ENCODE measurements at places on chromosomes 11 and 22.

DNA sequence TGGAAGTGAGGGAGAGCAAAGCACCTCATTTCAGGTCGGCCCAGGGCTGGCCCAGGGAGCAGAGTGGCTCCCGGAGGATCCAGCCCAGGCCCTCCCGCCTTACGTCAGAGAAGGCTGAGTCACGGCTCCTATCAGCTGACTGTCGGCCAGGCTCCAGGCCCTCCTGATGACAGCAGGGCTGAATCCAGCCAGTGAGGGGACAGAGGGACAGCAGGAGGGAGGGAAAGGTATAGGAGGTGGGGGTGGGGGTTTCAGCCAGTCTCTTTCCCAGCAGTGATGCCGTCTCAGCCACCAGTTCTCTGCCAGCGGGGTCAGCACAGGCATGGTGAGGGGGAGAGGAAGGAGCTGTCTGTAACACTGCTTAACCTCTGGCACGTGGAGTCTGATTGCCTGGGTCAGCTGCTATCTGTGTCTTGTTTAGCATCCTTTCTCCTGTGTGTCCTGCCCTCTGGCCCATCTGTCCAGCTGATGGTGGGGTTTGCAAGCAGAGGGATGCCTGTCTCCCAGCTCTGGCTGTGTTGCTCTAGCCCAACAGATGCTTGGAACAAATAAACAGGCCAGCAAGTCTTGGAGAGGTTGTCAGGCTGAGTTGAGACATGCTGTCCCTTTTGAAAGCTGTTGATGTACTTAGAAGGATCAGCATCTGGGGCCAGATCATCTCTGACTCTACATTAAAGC is 74.0 kb downstream of the ADAMTS15 start:
- no peak for DNase-seq

DNA sequence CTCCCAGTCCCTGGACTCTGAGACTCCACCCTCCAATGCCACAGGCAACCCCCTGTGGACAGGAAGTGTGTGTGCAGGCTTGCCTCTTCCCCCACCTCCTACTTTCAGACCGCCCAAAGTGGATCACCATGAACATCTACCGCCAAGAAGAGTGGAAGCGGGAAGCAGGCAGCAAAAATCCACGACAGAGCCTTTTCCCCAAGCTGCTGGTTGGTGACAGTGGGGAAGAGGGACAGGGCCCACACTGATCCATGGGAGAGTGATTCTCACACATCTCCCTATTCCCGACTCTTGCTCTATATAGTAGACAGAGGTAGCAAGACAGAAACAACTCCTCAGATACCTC is 53.4 kb upstream of the SPATA19 start:
- no peak for DNase-seq

- DNase-seq, result no peak
Measured at GRCh38 chr11:93603225-93604007, 58.1 kb upstream of the CEP295 start.

GRCh38 chr11:5815534-5815933 is 6.8 kb downstream of the OR52N2 start:
- no peak for DNase-seq

DNA sequence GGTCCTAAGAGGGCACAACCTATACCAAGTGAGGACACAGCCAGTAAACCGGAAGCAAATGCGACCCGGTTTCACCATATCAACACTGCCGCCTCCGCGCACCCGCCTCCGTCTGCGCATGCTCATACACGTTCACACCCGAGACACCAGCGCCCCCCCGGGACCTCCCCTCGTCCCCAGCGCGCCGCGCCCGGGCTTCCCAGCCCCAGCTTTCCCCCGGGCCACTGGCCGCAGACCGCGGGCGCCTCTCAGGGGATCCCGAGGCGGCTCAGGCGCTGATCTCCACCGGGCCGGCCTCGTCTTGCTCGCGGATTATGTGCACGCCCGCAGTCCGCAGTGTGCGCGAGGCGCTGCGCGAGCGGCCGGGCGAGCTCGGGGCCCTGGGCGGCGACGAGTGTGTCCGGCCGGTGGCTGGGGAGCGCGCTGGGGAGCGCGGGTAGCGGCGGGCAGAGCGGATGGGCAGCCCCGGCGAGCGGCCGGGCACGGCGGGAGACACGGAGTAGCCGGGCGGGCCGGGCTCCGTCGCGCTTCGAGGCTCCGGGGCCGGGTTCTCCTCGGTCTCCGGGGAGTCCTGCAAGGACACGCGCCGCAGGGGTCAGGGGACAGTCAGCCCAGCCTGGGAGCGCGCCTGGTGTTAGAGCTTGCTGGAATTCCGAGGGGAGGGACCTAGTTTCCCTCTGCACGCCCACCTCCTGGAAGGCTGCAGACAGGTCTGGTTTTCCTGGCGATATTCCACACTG is 2.0 kb downstream of the HEPN1 start:
- no peak for DNase-seq

DNA sequence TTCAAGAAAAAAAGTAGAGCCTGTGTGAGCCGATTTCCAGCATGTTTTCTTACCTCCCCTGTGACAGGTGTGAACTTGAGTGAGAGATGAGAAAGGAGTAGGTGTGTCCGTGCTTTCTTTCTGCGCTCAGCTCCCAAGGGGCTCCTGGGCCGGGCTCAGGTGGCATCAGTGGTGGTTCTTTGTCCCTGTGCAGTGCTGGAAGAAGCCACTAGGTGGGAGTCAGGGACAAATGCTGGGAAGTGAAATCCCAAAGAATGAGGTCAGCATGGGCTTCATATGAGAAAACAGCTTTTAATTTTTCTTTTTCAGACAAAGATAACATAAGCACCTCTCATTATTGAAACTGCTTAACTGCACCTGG is 57.8 kb downstream of the PPFIBP2 start:
- DNase-seq, result peak; percentile 46

GRCh38 chr22:37910890-37911672 is 5.0 kb downstream of the MICALL1 start:
- DNase-seq, result no peak

DNA sequence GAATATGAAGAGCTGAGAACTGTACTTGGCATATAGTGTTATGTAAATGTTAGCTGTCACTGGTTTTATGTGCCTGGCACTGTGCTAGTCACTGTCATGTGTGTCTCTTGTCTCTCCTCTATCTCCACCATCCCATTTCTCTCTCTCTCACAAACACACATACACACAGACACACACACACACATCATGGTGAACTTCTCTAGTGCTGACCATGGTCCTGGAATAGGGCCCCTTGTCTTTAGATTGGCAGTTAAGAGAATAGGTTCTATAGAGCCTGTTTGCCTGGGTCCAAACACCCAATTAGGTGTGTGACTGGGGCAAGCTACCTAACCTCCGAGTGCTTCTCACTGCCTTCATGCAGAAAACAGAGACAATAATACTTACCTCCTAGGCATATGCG is 109.7 kb upstream of the NARS2 start:
- DNase-seq, result no peak

DNA sequence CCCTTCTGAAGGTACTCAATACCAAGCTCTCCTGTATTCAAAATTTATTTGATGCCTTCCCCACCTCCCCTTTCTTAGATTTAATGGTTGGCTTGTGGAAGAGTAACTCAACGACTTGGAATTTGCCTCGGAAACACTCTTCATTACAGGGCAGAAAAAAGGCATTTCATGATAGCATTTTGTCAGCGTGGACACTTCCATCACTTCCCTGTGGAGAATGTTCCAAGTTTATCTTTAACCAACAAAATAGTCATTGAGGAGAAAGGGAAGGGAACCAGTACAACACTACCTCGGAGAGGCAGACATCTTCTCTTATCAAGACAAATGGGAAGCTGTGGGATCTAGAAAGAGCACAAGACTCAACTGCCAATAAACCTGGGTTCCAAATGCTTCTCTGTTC is 177.2 kb upstream of the MTMR2 start:
- DNase-seq, result no peak

GRCh38 chr11:106311531-106312230 is 234.2 kb downstream of the AASDHPPT start:
- no peak for DNase-seq

DNA sequence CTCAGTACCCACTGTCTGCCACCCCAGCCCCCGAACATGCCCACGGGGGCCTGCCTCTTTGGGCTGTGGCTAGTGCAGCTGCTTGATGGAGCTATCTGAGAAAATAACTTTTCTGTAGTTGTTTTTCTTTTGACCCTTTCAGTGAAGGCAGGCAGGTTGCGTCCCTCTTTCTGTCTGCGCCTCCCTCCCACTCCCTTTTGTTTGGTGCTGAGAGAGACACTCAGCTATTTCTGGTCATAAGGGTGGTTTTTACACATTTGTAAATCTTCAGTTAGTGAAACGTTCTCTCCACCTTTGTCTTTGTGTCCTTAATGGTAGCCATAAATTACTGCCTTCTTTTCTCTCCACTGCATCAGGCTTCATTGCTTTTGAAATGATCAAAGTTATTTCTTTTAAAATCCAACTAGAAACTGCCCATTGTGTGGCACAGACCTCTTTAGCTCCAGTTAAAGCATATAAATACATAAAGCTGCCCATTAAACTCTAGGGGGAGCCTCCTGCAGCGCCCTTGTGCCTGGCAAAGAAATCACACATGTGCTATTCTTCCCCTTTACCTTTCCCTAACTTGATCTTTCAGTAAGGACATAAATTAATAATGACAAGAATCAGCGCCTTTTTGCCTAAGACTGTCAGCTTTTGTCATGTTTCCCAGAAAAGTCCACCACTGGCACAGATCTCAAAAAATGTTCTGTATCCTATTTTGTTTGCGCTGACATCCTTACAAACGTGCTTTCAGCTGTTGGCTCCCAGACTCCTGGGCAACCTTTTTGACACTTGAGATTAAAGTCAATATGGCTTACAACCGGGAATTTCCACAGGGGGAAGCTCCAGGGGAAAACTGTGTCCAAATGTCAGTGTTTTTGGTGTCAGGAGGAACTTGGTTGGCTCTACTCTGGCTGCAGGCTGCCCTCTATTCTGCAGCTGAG is 1.7 kb upstream of the SCUBE2 start:
- DNase-seq, result no peak

All from anterior cingulate cortex (tissue), 58 donors.